ENCODE measurements at places on chromosomes 7 and 10.

GRCh38 chr10:88292185-88292514, 291.0 kb downstream of the RNLS start:
- peak; percentile 25 for DNase-seq

GRCh38 chr10:32893434-32893833, 64.6 kb downstream of the ITGB1 start:
- DNase-seq = peak; percentile 62

GRCh38 chr10:69571618-69572158, 1.5 kb downstream of the NEUROG3 start:
- DNase-seq = no peak

- no peak for DNase-seq
Observed at GRCh38 chr10:99814143-99814542, 31.7 kb downstream of the ABCC2 start.

DNA sequence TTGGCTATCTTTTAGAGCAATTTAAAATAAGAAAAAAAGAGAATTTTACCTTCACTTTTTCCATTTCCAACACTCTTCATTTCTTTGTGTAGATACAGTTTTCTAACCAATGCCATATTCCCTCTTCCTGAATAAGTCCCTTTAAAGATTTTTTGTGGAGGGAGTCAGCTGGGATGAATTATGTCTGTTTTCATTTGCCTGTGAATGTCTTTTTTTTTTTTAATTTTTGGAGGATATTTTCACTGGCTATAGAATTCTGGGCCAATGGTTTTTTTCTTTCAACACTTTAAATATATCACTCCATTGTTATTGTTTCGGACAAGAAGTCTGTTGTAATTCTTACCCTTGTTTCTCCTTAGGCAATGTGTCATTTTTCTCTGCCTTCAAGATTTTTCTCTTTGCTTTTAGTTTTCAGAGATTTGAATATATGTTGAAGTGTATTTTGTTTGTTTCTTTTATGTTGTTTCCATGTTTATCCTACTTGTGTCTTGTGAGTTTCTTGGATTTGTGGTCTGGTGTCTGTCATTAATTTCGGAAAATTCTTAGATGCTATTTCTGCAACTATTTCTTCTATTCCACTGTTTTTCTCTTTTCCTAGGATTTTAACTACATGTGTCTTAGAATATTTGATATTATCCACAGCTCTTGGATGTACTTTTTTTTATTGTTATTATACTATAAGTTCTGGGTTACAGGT, 20.0 kb upstream of the CXCL12 start:
- DNase-seq = no peak

DNA sequence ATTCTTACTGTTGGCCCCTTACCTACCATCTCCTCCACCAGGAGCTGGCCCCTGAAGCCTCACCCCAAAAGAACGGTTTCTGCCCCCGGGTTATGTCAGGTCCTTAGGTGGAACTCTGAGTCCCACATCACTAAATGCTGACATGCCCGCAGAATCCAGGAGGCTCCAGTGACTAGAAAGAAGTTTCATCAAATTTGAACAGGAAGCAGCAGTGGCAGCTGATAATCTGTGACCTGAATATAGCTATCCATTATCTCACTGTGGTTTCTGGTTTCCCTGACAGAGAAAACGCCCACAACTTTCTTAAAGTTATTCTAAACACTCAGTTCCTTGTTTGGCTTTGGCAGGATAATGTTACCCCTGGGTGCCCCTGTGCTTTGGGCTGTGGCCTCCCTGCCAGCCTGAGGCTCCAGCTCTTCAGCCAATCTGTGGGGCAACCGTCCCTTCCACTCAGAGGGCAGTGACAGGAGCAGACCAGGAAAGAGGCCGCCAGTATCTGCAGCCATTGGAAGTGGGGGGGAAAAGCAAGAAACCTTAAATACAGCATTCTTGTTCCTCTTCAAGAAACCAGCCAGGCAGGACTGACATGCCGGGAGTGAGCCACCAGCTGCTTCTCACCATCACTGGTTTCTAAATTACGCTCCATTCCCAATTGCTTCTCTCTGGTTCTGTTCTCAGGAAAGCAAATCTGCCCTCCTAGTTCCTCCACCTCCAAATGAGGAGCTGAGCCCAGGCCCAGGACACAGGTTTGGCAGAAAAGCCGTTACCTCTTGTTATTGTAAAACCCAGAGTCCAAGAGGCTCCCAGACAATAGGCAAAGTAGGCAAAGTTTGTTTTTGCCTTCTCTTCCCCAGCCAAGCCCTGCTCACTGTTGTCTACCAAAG, 41.2 kb upstream of the VCL start:
- DNase-seq = peak; percentile 97

All from OCI-M1 (cell line).